Tibial artery (tissue), 4 donors: ENCODE measurements at places on chromosomes 12 and 14.

- no peak for DNase-seq
Observed at GRCh38 chr14:24928386-24928900, 121.5 kb downstream of the STXBP6 start.

DNA sequence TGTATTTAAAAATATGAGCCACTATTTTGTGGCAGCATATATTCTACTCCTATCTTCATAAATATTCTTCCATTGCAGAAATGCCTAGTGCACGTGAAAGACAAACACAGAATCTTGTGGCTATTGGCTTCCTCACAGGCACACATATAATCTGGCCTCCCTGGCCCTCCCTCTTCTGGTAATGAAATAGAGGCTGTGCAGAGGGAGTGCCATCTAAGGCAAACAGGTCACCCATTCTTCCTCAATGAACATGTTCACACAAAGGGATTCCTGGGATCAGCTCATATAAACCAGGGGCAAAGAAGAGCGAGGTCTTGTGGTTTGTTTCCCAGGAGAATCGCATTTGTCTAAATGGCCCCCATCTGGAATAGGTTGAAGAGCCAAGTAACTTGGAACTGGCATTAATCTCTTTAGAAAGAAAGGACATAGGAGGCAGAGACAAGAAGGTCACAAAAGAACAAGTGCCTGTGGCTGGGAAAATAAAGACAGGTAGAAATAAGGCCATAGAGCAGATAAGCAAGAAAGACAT is 171.6 kb upstream of the PTPRQ start:
- DNase-seq = no peak

GRCh38 chr14:104295681-104296387 is 157.4 kb downstream of the KIF26A start:
- DNase-seq = peak; percentile 44

GRCh38 chr14:99122521-99123125 is 149.4 kb downstream of the BCL11B start:
- peak; percentile 12 for DNase-seq

GRCh38 chr12:124284368-124284767 is 10.5 kb upstream of the RFLNA start:
- no peak for DNase-seq

GRCh38 chr12:19916974-19917373 is 451.4 kb upstream of the PDE3A start:
- no peak for DNase-seq

DNA sequence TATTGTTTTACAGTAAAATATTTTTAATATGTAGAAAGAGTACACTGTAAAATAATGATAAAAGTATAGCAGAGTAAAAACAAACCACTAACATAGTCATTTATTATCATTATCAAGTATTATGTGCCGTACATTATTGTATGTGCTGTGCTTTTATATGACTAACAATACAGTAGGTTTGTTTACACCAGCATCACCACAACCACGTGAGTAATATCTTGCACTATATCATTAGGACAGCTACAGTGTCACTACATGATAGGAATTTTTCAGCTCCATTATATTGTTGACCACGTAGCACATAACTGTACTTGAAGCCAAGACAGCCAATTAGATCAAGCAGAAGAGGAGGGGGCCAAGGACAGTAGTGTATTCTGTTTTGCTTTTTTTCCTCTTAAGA is 415.4 kb downstream of the RAD51B start:
- DNase-seq = no peak

- no peak for DNase-seq
Observed at GRCh38 chr12:111529424-111530368, 69.4 kb downstream of the ATXN2 start.

DNA sequence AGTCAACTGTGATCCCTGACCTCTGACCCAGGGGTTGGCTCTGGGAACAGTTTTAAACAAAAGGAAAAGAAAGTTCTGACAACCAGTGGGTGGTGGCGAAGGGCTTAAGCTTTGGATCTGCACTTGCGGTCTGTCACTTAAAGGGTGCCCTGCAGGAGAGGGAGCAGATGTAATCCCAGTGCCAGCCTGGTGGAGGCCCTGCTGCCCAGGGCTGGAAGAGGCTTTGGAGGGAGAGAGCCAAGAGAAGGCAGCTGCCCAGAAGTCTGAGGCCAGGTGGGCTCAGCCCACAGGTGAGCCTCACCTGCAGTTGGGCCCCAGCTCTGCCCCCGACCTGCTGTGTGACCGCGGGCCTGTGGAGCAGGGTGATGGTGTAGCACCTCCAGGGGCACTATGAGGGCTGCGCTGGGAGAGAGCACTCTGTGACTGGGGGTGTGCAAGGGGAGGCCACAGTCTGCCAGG is 19.1 kb downstream of the SH2B3 start:
- DNase-seq = no peak

- DNase-seq = no peak
Observed at GRCh38 chr12:126847005-126847629, 1419.9 kb upstream of the TMEM132C start.

- no peak for DNase-seq
Observed at GRCh38 chr12:128276471-128276870, 9.5 kb downstream of the TMEM132C start.

DNA sequence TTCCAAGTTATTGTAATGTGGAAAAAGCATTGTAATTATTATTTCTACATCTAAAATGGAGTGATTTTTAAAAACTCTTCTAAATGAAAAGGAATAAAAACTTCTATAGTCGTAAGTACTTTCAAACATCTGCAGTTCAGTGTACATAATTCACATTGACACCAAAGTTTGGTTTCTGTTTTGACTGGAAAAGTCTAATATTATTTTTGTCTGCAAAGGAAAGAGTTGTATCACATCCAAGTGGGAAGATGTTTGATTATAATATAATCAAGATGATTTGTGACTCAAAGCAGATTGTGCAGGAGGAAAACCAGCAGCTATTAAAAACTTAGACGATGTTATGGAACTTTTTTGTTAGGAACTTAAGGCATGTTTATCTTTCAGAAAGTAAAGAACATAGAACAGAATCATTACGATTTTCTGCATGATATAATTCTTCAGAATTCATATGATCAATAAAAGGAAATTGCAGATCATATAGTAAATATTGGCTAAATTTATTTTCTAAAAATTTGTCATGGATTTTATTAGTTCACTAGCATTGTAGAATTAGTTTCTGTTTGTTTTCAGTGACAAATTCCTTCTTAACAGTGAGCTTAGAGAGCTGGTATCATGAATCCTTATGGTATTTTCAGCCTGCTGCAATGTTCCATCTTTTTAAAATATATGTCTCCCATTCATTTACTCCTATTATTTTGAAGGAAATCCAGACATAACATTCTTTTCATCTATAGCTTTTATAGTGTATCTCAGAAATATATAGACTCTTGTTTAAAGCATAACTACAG is 145.8 kb downstream of the MIPOL1 start:
- DNase-seq = no peak

- no peak for DNase-seq
Observed at GRCh38 chr12:52157566-52158150, 34.2 kb downstream of the KRT80 start.

- no peak for DNase-seq
Observed at GRCh38 chr14:69351385-69351784, 46.7 kb downstream of the ERH start.

DNA sequence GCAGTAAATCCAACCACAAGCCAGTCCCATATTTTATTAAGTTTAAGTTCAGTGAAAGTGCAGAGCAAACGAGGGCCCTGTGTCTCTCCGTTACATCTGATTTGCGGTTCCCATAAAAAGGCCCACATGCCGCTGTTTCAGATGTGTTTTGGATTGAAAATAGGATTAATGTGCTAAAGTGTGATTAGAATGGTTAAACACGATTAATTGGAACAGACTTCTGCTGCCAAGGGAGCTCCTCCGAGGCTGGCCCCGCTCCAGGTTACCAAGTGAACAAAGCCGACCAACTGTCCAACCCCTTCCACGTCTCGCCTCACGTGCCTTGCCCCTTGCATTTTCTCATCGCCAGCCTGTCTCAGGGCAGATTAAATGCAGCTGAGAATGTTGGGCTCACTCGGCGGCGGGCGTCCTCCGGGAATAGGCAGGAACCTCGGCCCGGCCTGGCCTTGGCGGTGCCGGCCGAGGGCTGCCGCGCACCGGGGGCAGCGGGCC is 166.5 kb upstream of the GSC start:
- peak; percentile 72 for DNase-seq

DNA sequence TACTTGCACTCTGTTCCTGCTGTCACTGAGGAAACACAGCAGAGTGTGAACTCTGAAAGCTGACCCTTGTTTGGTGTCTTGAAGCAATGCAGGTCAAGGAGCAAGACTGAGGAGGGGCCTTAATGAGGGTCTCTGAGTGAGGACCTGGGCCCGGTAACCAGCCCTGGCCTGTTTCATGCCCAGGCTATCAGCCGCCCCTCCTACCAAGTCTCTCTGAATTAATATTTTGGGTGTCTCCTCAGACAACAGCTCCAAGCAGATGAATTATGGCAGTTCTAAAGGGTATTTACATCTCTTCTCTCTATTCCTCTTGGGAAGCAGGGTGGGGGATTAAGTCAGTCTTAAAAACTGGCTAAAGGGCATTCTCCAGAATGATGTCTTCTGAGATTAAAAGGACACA is 394.5 kb downstream of the ZFP36L1 start:
- DNase-seq = no peak

GRCh38 chr12:26704214-26704613 is 128.8 kb downstream of the ITPR2 start:
- no peak for DNase-seq

DNA sequence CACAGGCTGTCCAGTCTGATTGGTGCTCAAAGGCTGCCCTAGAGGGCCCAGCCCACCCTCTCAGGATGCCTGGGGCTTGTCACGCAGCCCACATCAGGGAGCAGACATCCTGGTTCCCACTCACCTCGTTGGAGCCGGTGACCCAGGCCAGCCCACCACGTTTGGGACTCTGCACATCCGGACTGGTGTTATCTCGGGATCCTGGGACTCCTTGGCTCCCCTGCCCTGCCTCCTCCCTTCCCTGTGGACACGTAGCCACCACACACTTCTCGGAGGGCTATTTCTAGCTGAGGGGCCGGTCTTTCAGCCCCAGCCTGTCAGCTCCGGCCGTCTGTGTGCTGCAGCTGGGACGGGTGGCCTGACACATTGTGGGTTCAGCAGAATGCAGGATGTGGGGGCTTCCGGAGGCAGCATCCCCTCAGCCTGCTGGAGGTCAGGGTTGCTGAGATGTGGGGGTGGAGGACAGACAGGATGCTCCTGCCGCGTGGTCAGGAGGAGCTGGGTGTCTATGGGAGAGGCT is 12.8 kb upstream of the FGF23 start:
- DNase-seq = no peak

DNA sequence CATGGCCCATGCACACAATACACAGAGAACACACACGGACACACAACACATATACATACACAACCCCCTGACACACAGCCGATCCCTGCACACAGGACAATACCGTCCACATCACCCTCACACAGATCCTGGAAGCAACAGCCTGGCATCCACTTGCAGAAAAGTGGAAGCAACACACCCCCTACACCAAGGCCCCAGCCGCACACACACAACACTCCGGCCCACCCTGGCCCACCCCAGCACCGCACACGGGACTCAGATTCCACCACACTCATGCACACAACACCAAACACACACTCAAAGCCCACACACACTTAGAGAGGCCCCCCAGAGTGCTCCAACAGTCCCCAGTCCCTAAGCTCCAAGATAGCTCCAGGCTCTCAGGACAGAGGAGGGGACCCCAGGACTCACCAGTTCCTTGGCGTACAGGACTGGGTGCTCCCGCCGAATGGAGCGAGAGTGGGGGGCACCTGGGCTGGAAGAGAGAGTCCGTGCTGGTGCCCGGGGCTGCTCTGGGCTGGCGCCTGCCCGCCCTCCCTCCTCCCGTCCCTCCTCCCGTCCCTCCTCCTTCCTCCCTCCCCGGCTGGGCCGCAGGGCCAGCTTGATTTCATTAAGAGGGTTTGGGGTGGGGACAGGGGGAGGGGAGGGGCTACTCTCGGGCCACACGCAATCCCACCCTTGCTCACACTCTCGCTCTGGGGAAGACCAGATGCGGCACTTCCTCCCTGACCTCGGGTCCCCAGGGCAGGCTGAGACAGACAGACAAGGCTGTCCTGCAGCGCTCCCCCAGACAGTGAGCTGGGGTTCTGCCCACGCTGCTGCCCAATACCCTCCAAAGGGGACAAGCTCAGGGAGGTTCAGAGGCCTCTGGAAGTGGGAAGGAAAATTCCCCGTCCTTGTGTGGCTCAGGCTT is at the start of gene TMEM119:
Gene TMEM119, minus strand, starts transcription at position 526 of the 913 bp plus-strand sequence. CDS start 5,701 bp downstream, outside the sequence.
- DNase-seq = peak; percentile 37

GRCh38 chr14:95527387-95528002 is 7.4 kb upstream of the GLRX5 start:
- peak; percentile 85 for DNase-seq

GRCh38 chr12:69070319-69071090 is 137.5 kb upstream of the CPM start:
- peak; percentile 73 for DNase-seq

DNA sequence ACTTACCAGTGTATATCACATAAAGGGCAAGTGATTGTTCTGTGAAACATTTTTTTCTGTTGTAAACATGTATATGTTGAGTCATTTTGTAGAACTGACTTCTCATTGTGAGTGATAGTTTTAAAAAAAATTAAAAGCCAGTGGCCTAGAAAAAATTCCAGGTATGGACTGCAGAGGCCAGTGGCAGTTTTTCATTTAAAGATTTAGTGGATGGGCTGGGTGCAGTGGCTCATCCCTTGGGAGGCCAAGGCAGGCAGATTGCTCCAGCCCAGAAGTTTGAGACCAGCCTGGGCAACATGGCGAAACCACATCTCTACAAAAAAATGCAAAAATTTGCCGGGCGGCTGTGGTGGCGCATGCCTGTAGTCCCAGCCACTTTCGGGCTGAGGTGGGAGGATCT is 84.7 kb upstream of the MDM1 start:
- no peak for DNase-seq

DNA sequence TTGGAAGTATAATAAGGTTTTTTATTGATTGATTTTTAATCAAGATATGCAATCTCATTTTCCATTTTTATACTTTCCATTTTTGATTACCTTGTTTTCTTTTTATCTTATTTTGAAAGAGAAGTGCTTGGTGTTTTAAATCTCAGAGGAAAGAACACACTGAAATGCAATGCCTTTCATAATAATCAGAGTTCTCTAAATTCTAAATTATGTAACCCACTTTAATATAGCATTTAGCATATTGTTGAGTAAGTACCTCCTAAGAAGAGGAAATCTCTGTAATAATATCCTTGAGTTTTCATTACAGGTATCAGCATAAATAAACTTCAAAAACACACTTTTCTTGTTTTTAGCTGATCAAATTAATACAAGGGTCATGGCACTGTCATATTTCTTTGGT is 96.9 kb downstream of the GTF2A1 start:
- DNase-seq = no peak

GRCh38 chr12:99926511-99927169 is 58.1 kb downstream of the ANKS1B start:
- DNase-seq = no peak

DNA sequence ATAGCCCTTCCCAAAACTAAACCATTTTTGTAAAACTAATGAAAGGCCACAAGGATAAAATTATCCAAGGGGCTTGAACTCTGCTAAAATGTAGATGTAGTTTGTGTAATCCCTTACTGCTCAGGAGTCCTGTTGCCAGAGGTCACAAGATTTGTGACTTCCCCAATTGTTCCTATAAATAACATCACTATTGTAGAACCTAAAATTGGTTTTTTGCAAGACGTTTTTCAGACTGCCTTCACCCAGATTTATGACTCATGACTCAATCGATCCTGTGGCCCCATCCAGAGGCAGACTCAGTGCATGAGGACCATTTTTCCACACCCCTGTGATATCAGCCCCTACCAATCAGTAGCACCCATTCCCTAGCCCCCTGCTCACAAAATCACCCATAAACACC is 61.5 kb upstream of the RASSF8 start:
- DNase-seq = no peak
